ENCODE measurements at places on chromosomes 4 and X.

DNA sequence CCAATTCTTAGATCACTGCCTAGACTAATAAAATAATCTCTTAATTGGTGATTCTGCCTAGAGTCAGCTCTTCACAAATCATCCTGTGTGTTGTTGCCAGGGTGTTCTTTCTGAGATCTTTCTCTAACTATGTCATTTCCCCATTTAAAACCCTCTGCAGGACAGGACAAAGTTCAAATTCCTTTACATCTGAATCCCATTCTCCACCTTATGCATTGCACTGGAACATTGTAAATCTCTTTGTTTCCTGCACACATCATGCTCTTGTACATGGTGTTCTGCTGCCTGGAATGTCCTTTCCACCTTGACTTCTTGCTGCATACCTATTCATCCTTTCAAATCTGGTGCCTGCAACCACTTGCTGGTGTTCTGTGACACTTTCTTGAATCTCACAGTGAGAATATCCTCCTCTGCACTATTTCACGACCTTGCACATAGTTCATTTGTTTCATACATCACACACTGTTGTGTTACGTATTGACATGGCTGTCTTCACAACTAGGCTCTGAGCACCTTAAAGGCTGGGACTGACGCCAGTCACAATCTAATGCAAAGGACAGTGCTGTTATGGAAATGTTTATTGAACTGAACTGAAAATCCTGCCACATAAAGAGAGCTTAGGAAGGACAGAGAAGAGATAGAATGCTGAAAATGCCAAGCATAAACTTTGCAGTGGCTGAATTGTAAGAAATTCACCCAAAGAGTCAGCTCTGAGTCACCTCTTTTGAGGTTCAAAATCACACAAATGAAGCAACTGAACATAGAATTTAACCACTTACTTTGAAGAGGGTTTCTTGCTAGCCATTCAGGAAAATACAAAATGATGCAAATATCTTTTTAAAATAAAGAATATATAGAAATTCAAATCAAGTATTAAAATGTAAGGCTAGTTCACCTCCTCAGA, 26.4 kb upstream of the SMIM14 start:
- DNase-seq: no peak

DNA sequence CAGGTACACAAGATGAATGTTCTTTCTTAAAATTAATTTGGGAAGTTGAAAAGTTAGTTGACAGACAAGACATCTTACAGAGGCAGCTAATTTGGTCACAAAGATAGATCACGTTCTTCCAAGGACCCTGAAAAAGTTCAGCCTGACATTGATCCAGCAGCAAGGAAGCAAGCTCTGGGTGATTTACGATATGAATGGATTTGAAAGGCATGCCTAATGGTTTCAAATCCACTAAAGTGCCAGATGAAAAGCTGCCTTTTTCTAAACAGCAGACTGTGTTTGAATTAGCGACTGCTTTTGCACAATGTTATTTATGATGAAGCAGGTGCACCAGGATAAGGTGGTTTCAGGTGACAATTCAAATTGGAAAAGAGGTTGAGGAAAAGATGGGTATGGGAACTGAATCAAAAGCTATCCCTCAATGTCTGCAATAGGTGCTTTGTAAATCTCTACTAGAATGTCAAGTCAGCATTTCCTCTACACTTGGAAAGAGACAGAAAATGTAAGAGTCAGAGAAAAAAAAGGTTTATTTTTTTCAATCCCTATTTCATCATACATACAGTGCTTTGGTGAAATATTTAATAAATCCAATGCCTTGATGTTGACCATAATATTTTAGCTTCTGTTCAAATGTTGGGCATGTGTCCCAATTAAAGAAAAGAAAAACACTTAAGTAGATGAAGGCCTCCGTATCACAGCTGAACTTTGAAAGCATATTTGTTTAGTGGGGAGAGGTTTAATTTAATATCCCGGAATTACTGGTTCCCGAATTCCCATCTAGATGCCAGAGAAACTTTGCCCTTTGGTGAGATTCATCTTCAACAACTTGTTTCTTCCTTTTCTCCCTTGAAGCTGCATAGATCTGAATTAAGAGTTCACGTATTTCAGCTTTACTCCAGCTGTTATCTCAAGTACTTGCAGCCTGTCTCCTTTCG, 6.0 kb downstream of the RASGEF1B start:
- no peak for DNase-seq

- no peak for DNase-seq
Observed at GRCh38 chr4:132865458-132865857, 283.6 kb upstream of the PCDH10 start.

DNA sequence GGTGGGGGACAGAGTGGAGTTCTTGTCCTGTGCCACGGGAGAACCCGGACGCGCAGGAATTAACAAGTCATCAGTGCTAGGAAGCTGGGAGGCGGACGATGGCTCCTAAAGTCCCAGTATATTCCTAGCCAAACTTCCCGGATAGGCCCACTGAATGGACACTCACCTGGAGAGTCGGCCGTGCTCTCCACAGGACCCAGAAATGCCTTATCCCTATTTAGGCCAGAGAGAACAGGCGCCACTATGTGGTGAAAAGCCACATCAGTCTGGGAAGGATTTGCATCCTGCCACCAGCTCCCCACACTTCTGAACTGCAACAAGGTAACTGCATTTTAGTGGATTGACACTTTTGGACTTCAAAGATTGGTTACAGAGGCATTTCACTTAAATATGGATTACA, 1.1 kb downstream of the CFAP299 start:
- peak; percentile 23 for DNase-seq

GRCh38 chr4:2583092-2583491, 46.6 kb downstream of the FAM193A start:
- DNase-seq: no peak

DNA sequence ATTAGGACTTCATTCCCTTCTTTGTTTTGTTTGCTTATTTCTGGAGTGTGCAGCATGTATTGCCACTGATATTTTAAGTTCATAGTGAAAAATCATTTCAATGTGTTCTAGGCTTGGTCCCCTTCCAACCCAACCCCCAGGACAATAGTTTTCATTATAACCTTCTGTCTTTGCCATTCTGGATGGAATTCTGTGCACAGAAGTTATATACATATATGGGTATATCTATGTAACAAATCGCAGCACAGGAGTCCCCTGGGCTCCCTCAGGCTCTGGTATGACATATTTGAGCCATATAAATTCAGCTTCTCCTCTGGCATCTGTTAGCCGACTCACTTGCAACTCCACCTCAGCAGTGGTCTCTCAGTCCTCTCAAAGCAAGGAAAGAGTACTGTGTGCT, at the start of gene TNMD:
Gene TNMD, plus strand, starts transcription at position 326 of the 400 bp plus-strand sequence. CDS start 83 bp downstream, outside the sequence.
- peak; percentile 76 for DNase-seq

- DNase-seq: no peak
Observed at GRCh38 chrX:130636277-130636676, 234.5 kb downstream of the RBMX2 start.

- DNase-seq: no peak
Observed at GRCh38 chr4:2141022-2141761, 82.1 kb downstream of the NAT8L start.

DNA sequence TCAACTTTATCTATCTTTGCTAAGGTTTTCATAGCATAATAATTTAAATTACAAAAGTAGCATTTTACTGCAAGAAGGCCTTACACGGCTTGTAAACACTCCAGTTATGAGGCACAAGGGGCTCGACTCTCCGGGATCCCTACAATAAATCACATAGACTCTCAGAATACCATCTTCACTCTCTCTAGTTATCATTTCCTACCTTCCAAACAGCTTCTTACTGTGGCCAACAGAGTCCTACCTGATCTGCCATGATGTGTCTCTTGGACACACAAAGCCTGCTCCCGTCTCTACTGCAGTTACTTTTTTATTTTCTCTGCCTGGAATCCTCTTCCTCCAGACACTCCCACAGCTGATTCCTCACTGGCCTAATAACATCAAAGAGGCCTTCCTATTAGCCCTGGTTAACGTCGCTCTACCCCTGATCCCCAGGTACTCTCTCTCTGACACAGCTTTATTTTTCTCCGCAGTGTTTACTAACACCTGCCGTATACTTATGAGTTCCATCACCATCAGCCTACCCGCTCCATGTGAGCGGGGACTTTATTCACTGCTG, 559.6 kb upstream of the DIPK2B start:
- no peak for DNase-seq

- DNase-seq: peak; percentile 81
Observed at GRCh38 chr4:78569306-78569821, 17.8 kb downstream of the ANXA3 start.

GRCh38 chrX:8738588-8739189, 6.8 kb upstream of the ANOS1 start:
- DNase-seq: no peak

DNA sequence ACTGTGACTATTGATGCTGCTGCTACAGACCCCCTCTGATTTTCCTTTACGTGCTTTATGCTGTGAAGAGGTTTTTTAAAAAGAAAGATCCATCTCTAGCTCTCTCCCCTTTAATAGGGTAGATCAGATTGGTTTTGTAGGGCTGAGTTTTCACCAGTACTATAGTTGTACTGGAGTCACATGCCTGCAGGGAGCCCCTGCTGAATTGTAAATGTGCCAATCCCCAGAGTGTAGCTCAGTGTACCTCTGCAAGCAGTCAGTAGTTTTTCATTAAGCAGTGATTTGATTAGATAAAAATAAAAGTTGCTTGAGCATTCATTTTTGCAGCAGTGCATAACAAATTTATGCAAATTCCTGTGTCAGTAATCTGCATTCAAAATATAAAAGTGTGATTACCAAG, 179.2 kb downstream of the IL1RAPL2 start:
- no peak for DNase-seq

DNA sequence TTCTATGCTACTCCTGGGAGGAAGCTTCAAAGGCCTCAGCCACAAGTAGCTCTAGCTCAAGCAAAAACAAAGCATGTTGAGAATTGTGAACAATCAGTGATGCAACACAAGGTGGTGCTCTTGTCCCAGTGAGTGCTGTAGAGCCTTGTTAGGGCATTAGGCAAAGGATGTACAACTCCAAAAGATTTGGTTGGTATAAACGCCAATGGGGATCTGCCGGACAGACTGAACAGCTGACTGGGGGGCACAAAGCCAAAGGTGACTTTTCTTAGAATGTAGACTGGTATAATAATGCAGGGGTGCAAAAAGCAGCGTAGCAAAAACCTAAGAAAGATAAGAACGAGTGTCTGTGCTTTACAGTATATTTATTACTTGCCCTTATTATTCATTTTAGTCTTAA, 62.6 kb upstream of the ALB start:
- DNase-seq: peak; percentile 16

GRCh38 chrX:71396576-71396975, 30.4 kb downstream of the TAF1 start:
- DNase-seq: no peak

DNA sequence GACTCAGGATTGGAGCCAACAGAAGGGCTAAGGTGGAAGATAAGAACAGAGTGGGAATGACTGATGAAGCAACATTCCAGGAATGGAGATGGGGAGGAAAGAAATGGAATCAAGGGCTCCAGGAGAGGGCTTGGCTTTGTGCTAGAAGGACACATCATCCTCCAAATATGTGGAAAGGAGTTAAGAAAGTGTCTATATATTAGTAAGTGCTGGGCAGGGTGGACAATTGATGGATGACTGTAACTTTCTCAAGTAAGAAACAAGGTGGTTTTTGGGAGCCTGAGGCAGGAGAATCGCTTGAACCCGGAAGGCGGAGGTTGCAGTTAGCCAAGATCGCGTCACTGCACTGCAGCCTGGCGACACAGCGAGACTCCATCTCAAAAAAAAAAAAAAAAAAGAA, 71.6 kb upstream of the NFKB1 start:
- DNase-seq: no peak
